ENCODE measurements at places on chromosomes 1 and 21. TPM values are rescaled to one million over a fixed set of nuclear protein-coding genes. Genes with fewer than 3 reads are reported as not detected.

The UBXN10 gene
- total RNA-seq, result 0.04 TPM

The PER3 gene
- total RNA-seq, result 4.4 TPM

The SPRR5 gene
- total RNA-seq, result not detected

The FALEC gene
- total RNA-seq, result not detected

The OR2L5 gene
- not detected for total RNA-seq

The KIFAP3 gene
- 19.2 TPM for total RNA-seq

The CD84 gene
- not detected for total RNA-seq

The CYP2J2 gene
- total RNA-seq, result 2.4 TPM

The ATF3 gene
- 1.6 TPM for total RNA-seq

The HSD11B1 gene
- 0.34 TPM for total RNA-seq

Data from hair follicular keratinocyte (primary cell).